ENCODE measurements at places on chromosomes 12 and 14. TPM values are rescaled to one million over a fixed set of nuclear protein-coding genes. Genes with fewer than 3 reads are reported as not detected.

The LIN7A gene
- not detected for total RNA-seq

The PTPRR gene
- total RNA-seq, result not detected

The CLEC1B gene
- not detected for total RNA-seq

DNA sequence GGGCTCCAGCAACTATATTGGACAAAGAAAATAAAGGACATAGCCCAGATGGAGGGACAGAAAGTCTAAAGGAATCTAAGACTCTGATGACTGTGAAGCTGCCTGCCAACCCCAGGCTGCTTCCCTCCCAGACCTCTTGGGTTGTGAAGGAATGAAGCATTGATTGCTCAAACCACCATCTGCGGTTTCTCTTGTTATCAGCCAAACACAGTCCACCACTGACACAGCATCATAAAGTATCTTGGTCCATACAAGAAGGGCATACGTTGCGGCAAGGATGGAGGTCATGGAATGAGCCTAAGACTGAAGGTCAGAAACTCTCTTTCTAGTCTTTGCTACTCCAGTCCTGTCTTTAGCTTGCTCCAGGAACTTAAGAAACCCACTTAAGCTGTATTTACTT lies 58.5 kb upstream of the PLXNC1 start:
- no peak for DNase-seq

- DNase-seq, result peak; percentile 62
Measured at GRCh38 chr14:69242311-69243224, 17.4 kb upstream of the GALNT16 start.

- no peak for DNase-seq
Measured at GRCh38 chr14:24133735-24134134, 2.3 kb upstream of the PSME1 start.
